Gastroesophageal sphincter (tissue), 4 donors: ENCODE measurements at places on chromosomes 12 and 14. TPM values are rescaled to one million over a fixed set of nuclear protein-coding genes. Genes with fewer than 3 reads are reported as not detected.
A peak's percentile ranks its signal among the peaks of the same experiment; 100 is the strongest.

Gene TGM1
- total RNA-seq: 43.3 TPM

Gene CCDC92
- 38.4 TPM for total RNA-seq

Gene KANSL2
- 39.0 TPM for total RNA-seq

Gene CEP83
- 6.3 TPM for total RNA-seq

Gene NDUFB1
- 258 TPM for total RNA-seq

Gene IFNG
- total RNA-seq: not detected

Gene DACT1
- total RNA-seq: 7.8 TPM

Gene WSCD2
- total RNA-seq: 26.3 TPM

DNA sequence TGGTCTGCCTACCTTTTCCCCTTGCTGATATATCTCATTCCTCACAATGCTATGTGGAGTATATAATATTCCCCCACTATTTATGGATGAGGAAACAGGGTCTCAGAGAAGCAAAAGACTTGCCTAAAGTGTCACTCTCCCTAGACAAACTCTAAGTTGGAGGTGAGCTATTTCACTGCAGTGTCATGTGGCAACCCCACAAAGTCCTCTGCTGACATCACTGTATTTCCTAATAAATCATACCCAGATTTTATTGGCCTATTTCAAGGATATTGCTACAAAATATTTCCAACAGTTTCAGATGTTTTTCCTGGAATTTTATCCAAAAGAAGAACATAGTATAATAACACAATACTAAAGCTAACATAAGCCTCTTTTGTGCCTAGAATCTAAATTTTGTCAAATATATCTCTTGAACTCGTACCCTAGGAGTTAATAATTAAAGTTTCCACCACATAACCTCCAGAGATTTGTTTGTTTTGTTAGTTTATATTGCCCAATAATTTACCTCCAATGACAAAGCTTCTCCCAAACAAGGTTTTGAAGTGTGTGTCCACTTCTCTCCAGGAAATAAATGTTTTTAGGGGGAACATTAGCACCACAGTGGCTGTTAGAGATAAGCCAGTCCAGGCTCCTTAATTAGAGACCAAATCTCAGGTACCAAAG, 215.1 kb downstream of the ASCL1 start:
- no peaks in the 10 kb centered on the region for H3K4me1 ChIP-seq
- H3K36me3 ChIP-seq: no peaks in the 10 kb centered on the region
- no peak overlapping the region for H3K27ac ChIP-seq
- ATAC-seq: no peak
- no peaks in the 10 kb centered on the region for H3K27me3 ChIP-seq

GRCh38 chr12:9899209-9899608, 17.9 kb downstream of the KLRF2 start:
- no peak overlapping the region for H3K27ac ChIP-seq
- H3K4me1 ChIP-seq: no peaks in the 10 kb centered on the region
- ATAC-seq: no peak
- H3K27me3 ChIP-seq: no peaks in the 10 kb centered on the region

DNA sequence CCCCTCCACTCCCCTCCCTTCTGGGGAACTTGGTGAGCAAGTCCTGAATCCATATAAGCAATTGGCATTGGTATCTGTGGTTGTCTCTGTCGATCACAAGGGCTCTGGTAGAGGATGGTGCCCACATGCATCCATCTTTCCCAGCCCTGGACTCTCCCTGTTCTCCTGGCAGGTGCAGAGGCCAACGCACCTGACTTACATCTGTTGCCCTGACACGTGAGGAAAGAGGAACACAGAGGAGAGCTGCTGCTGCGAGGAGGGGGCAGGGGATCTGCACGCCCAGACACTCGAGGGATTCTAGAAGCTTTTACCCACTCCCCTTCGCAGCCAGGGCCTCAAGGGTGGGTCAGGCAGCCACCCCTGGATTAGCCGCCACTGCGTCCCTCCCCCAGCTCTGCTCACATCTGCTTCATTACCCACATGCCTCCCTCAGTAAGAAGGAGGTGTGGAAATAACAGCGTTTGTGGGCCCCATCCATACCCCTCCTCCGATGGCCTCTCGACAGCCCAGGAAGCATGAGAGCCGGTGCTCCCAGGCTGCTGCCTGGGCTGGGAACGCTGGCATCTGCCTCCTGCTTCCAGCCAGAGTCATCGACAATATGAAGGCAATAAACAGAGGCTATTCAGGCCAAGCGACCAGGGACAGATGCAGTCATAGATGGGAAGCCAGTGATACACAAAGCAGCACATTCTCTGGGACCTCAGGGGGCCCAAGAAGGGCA, 56.5 kb downstream of the KDM2B start:
- no peaks in the 10 kb centered on the region for H3K4me1 ChIP-seq
- peak overlapping the region; percentile 46 for H3K27ac ChIP-seq
- no peaks in the 10 kb centered on the region for H3K36me3 ChIP-seq
- no peak overlapping the region for H3K4me3 ChIP-seq

GRCh38 chr12:67789266-67789665, 140.7 kb downstream of the DYRK2 start:
- no peak overlapping the region for H3K27ac ChIP-seq
- H3K4me3 ChIP-seq: no peak overlapping the region
- no peaks in the 10 kb centered on the region for H3K36me3 ChIP-seq
- H3K27me3 ChIP-seq: no peaks in the 10 kb centered on the region

DNA sequence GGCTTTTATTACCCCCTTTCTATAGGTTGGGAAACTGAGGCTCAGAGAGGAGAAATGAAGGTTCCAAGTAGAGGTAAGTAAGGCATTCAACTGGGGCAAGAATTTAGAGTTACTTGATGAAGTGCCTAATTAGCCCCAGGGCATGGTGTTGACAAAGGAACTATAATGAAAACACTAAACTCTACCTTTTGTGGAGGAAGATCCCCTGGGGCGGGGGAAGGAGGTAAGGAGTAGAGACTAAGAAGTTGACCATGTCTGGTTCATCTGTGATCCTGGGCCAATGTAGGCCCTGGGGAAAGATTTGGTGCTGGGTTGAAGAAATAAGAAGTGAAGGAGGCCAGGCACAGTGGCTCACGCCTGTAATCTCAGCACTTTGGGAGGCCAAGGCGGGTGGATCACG, 16.2 kb upstream of the COX6A1 start:
- H3K27me3 ChIP-seq: peaks cover 18% of the 10 kb centered on the region
- no peaks in the 10 kb centered on the region for H3K36me3 ChIP-seq
- H3K4me3 ChIP-seq: no peak overlapping the region
- no peak for ATAC-seq

DNA sequence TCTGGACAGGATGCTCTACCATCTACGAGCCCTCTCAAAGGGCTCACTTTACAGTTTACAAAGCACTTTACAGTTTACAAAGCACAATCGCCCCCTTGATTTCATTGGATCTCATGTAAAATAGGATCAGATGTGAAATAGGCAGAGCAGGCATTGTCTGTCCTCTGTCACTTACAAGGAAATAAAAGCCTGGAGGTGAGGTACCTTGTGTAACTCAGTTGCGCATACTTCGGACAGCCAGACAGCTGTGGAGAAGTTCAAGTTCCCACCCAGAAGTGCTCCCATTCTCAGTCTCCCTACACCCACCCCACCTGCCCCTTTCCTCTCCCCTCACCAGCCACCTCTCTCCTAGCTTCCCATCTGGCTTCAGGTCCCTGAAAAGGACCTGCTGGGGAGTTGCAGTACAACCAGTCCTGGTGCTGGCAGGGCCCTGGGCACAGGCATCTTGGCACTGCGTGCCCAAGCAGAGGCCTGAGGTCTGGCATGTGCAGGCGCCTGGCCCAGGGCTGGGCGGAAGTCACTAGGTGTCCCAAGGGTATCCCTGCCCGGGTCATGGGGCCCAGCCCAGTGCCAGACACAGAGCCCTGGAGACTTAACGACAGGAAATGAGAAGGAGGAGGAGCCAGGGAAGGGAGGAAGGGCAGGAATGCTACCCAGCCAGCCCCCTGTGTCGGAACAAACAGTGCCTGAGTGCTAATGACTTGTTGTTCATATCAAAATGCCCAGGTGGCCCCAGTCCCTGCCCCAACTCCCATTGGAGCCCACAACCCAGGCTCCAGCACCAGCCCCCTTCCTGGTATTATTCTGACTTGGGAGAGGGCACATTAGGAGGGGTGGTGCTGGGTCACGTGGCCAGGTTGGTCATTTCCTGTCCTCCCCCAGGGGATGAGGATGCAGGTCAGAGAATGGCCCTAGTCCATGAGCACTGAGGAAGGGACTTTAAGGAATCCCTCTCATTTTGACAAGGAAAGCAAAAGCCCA, 5.4 kb downstream of the RAPGEF3 start:
- H3K4me3 ChIP-seq: peak overlapping the region; percentile 72
- no peaks in the 10 kb centered on the region for H3K4me1 ChIP-seq
- ATAC-seq: peak; percentile 81

GRCh38 chr14:76386944-76387782, 11.2 kb downstream of the ESRRB start:
- no peak overlapping the region for H3K27ac ChIP-seq
- H3K4me3 ChIP-seq: no peak overlapping the region
- H3K27me3 ChIP-seq: peaks cover 66% of the 10 kb centered on the region
- no peaks in the 10 kb centered on the region for H3K4me1 ChIP-seq
- ATAC-seq: peak; percentile 79

DNA sequence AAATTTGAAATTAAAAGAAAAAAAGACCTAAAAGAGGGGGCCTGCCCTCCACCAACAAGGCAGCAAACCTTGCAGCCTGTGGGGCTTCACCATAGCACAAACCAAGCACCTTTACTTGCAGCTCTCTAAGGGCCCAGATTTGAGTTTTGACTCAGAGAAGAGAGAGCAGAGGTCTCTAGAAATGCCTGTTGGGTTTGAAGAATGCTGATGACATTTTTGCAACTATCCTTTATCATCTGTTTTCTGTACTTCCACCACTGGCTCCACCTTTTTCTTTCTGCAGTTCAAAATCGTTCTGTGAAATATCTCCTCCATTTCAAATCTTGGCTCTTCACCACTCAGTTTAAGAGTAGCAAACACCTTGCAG, 83.8 kb upstream of the HMGA2 start:
- H3K4me1 ChIP-seq: no peaks in the 10 kb centered on the region
- no peak overlapping the region for H3K27ac ChIP-seq
- no peak overlapping the region for H3K4me3 ChIP-seq
- ATAC-seq: no peak

DNA sequence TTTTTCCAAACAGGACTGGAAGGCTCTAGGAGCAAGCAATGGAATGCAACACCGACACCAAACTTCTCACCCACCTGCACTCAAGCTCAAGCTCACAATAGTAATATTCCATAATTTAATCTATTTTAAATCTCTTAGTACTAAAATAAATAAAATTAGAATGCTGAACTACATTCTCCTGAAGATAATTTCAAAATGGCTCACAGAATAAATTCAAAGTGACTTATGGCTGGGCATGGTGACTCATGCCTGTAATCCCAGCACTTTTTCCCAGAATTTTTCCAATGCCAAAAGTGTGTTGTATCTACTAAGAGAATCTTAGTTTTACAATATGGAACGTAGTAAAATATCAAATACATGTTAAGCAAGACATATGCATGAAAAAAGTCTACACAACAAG, 31.5 kb downstream of the DUSP16 start:
- peaks cover 11% of the 10 kb centered on the region for H3K4me1 ChIP-seq
- H3K36me3 ChIP-seq: no peaks in the 10 kb centered on the region
- no peak overlapping the region for H3K4me3 ChIP-seq
- no peaks in the 10 kb centered on the region for H3K27me3 ChIP-seq
- ATAC-seq: no peak

DNA sequence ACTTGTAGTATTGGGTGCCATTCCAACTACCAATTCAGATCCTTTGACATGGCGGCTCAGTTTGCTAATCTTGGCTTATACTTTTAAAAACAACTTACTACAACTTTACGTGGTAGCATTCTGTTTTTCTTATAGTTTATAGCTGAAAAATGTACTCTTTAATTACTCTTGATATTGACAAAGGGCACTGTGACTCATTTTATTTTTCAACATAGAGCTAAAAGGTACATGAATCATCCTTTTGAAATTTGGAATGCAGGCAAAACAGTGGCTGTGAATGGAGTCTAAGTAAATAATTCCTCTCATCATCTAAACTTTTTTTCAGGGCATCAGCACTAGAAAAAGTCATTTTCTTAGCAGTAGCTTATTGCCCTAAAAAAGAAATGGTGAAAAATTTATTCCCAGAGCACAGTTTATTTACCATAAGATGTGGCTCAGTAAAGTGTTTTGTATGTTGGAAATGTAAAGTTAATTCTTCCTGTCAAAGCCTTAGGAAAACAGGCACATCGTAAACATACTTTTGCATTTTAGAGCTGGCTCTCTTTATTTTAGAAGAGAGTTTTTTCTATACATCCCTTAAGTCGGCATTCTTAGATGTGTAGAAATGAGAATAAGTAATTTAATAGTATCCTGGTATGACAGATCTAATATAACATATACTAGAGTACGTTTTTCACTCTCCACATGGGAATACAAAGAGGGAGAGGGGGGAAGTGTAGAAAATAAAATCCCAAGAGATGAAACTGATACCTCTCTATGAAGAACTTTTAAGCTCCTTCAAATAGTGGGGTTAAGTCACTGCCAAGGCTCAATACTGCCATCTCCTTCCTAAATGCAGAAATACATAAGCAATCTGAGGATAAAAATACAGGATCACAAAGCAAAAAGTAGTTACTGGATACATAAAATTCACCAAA, 55.2 kb downstream of the SLC25A21 start:
- ATAC-seq: no peak
- no peaks in the 10 kb centered on the region for H3K36me3 ChIP-seq
- no peak overlapping the region for H3K27ac ChIP-seq
- no peaks in the 10 kb centered on the region for H3K27me3 ChIP-seq
- no peak overlapping the region for H3K4me3 ChIP-seq

GRCh38 chr12:27814851-27815591, 35.0 kb upstream of the MANSC4 start:
- no peaks in the 10 kb centered on the region for H3K36me3 ChIP-seq
- no peak for ATAC-seq
- no peaks in the 10 kb centered on the region for H3K27me3 ChIP-seq
- H3K27ac ChIP-seq: no peak overlapping the region
- H3K4me1 ChIP-seq: no peaks in the 10 kb centered on the region
- H3K4me3 ChIP-seq: no peak overlapping the region

- H3K36me3 ChIP-seq: no peaks in the 10 kb centered on the region
- no peak overlapping the region for H3K4me3 ChIP-seq
- no peak for ATAC-seq
- H3K27me3 ChIP-seq: no peaks in the 10 kb centered on the region
- no peak overlapping the region for H3K27ac ChIP-seq
Measured at GRCh38 chr14:22434030-22434429, 155.0 kb downstream of the DAD1 start.

DNA sequence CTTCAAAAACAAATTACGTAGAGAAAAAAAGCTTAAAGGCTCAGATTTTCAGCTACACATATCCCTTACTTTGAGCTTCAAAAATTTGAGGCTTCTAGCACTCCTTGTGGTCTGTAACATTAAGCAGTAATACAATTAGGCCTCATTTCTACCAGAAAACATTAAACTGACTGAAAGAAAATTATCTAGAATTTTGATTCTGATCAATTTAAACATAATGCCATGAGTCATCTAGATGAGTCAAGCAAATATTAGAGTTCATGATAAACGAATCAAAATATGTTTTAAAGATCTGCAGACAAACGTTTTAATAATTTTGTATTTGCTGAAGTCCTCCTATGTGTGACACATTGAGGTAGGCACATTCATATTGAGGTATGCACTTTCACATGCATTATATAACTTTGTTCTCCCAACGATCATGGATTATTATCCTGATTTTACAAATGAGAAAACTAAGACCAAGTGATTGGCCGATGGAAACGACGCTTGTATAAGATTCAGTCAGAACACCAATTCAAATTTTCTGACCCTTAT, 4.3 kb downstream of the OSBPL8 start:
- no peaks in the 10 kb centered on the region for H3K36me3 ChIP-seq
- H3K4me3 ChIP-seq: no peak overlapping the region
- no peak overlapping the region for H3K27ac ChIP-seq

- H3K4me3 ChIP-seq: no peak overlapping the region
- no peak for ATAC-seq
- H3K4me1 ChIP-seq: no peaks in the 10 kb centered on the region
- no peaks in the 10 kb centered on the region for H3K36me3 ChIP-seq
- H3K27me3 ChIP-seq: no peaks in the 10 kb centered on the region
Measured at GRCh38 chr14:80973931-80974641, 18.7 kb downstream of the TSHR start.
